Muscle of back (tissue), 13 donors: ENCODE measurements at places on chromosomes 13 and 19.

DNA sequence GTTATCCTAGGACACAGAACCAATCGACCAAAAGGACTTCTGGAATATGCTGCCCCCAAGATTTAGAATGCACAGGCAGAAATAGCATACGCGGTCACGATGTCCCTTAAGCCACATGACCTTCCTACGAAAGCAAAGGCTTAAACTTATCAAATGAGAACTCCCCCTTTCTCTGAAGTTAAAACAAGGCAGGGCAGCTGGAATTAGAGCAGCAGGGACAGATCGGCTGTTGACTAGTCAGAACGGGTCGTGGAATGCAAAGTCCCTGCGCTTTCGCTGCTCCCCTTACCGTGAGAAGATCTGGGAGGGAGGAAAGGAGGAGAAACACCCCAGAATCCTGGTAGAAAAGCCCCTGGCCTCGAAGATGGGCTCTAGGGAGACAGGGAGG is 799 bp upstream of the USPL1 start:
- peak; percentile 92 for DNase-seq

GRCh38 chr13:41520660-41521630 is 63.6 kb downstream of the RGCC start:
- DNase-seq: peak; percentile 56

DNA sequence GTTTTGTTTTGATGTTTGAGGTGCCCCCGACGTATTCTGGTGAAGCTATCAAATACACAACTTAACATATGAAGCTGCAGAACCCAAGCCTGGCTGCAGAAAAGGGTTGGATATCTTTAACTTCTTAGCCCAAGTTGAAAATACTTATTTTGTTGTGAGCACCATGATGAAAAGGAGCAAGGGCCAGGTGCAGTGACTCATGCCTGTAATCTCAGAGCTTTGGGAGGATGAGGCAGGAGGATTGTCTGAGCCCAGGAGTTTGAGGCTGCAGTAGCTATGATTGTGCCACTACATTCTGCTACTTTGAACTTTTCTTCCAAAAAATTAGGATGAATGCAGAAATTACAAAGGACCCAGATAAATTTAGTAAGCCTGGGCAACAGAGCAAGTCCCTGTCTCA is 44.1 kb upstream of the UBE2L5 start:
- DNase-seq: no peak

- DNase-seq: peak; percentile 85
These were observed 1.1 kb downstream of the ZNF850 start for GRCh38 chr19:36771261-36772231.

- no peak for DNase-seq
These were observed 3.1 kb downstream of the ADAMTS10 start for GRCh38 chr19:8607386-8607785.

DNA sequence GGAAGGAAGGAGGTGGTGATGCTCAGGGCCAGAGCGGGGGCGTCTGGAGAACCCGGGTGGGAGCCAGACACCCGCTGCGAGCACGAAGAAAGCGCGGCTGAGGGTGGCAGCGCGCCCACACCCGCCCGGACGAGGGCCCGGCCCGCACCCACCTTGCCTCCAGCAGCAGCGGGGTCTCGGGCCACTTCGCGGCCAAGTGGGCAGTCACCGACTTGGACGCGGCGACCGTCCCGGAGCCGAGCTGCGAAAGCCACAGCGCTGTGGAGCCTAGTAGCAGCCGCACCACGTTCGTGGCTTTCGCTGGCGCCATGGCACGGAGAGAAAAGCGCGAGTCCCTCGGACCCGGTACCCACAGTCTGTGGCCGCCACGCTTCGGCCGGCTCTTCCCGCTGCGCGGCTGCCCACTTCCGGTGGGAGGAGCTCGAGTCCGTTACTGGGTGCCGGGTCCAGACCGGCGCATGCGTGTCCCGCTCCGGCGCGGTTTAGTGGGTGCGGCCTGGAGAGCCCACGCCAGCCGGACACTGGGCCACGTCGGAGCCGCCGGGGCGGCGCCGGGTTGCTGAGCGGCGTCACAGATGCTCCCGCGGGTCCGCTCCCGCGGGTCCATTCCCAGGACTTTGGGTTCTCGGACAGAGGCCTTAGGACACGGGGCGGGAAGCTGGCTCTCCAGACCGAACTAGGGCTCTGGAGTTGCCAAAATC is at the start of gene UGGT2:
Gene UGGT2 (minus strand): TSS at position 399 of the 701 bp plus-strand sequence. CDS start 89 bp downstream, at position 310.
- DNase-seq: peak; percentile 98

- no peak for DNase-seq
These were observed 132.1 kb upstream of the ARGLU1 start for GRCh38 chr13:106700007-106700406.

- DNase-seq: no peak
These were observed 162.5 kb downstream of the OLFM4 start for GRCh38 chr13:53191091-53191490.

- no peak for DNase-seq
These were observed 39.1 kb downstream of the GPR12 start for GRCh38 chr13:26721251-26722121.

GRCh38 chr13:90070362-90070761 is 1277.1 kb upstream of the MIR17HG start:
- no peak for DNase-seq

GRCh38 chr13:94031609-94032008 is 447.9 kb downstream of the DCT start:
- DNase-seq: no peak
